ENCODE measurements at places on chromosomes 3 and 15.

DNA sequence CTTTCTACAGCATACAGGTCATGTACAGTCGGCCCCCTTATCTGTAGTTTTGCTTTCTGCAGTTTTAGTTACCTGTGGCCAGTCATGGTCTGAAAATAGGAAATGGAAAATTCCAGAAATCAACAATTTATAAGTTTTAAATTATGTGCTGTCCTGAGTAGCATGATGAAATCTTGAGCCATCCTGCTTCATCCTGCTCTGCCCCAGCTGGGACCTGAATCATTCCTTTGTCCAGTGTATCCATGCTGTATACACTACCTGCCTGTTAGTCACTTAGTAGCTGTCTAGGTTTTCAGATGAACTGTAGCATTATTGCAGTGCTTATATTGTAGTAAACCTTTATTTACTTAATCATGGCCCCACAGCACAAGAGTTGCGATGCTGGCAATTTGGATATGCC lies 44.8 kb downstream of the AP4E1 start:
- DNase-seq, result no peak

DNA sequence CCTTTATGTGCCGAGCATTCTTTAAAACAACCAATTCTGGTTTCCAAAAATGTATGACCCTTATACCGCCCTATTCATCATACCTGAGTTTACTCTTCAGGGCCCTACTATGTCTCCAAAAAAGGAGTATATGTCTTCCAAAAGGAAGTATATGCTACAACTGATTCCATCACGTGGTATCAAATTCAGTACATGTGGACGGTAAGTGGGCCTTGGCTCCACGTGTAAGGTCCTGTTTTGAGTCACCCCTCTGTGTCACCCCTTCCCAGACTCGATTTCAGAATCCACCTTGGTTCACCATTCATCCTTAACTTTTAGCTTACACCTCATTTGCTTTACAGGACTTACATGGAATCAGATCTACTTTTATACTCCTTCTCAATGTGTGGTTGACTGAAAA lies 37.8 kb downstream of the ABHD2 start:
- no peak for DNase-seq

DNA sequence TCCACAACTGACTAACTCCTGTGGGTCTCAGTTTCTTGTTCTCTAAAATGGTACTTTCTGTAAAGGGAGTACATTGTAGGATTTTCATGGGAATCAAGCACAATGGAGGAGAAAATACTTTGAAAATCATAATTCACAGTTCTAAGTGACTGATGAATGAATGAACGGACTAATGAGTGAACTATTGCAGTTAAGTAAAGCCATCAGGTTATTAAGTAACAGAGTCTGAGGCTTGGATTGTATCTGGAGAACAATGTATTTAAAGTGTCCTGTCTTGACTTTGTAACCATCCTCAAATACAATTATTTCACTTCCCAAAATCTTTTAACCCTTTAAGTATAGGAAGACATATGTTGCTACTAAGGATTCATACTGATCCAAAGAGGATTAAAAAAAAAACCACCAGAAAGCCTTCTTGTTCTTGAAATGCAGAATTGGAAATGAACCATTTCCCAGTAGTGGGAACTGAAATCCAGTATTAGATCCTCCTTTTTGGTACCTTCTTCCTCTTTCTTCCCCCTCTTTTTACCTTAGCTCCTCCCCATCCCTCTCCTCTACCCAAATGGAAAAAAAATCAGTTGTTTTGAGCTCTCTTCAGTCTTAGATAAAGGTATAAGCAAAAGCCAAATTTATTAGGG lies 13.2 kb upstream of the BCL6 start:
- no peak for DNase-seq

DNA sequence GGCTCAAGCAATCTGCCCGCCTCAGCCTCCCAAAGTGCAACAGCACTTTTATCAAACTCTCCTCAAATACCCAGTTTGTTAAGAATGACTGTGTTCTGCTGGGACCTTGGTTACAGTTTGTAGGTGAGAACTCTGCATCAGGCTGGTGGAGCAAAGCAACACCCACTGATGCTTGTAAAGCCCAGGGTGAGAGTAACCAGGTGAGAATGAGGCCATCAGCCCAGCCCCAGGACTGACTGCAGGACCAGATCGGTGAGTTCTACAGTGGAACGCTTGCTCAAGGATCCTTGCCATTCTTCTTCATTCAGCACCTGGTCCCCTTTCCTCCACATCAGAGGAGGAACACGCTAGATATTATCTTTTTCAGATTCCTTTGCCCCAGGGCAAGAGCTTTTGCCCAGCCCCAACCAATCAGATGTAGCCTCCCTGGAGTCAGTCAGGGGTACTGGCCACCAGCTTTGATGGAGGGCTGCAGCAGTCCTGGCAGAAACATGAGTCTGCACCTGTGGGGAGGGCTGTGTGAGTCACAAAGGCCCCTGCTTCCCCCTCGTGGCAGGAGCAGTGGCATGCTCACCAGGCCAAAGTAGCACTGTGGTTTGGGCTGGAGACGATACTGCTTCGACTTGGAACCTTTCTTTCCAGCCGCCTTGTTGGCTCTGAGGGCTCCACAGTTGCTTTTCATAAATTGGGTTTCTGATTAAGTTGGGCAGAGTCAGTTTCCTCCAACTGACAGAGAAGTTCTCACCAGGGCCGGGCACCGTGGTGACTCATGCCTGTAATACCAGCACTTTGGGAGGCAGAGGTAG lies 3.5 kb upstream of the SHISA5 start:
- no peak for DNase-seq

- DNase-seq, result no peak
These were observed 29.5 kb downstream of the PLSCR5 start for GRCh38 chr3:146575636-146576035.

DNA sequence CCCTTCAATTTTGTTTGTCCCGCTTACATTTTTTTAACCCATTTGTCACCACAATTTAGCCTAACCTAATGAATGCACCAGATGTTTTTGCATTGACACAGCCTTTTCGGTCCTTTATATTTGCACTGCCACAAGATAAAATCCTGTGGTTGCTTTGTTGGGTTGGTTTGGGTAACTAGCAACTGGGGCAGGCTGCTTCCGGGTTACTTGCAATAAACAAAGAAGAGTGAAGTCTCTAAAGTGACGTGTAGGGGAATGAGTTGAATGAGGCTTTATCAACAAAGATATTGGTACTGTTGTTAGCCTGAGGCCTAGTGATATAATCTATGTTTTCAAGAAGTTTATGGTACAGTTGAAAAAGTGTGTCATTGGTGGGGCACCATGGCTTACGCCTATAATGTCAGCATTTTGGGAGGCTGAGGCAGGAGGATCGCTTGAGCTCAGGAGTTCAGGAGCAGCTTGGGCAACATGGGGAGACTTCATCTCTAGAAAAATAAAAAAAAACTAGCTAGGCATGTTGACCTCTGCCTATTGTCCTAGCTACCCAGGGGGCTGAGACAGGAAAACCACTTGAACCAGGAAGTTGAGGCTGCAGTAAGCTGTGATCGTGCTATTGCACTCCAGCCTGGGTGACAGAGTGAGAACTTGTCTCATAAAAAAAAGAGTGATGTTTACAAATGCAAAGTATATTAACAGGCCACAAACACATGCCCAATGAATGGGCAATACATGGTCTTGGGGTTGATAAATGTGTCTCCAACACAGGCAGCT lies 121.8 kb downstream of the OXSM start:
- no peak for DNase-seq

DNA sequence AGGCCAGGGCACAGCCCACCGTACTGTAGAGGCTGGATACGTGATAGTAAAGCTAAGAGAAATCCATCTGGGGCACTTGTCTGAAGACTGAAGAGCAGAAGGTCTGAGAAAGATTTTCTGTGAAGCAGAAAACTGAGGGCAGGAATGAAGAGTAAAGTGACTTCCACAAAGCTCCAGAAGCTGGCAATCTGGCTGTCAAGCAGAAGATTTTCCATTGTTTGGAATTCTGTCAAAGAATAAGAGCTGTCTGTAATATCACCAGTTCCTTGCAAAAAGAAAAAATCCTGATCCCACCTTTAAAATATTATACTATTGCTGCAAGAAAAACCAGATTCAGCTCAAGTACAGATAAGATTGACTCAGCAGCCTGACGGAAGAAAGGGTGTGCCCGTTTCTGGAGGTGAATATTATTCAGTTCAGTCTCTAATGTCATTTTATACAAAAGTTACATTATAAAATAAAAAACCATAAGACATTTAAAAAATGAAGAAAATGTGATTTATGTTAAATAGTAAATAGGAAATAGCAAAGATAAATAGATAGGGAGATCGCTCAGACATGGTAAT lies 550.4 kb upstream of the SGO1 start:
- DNase-seq, result no peak

DNA sequence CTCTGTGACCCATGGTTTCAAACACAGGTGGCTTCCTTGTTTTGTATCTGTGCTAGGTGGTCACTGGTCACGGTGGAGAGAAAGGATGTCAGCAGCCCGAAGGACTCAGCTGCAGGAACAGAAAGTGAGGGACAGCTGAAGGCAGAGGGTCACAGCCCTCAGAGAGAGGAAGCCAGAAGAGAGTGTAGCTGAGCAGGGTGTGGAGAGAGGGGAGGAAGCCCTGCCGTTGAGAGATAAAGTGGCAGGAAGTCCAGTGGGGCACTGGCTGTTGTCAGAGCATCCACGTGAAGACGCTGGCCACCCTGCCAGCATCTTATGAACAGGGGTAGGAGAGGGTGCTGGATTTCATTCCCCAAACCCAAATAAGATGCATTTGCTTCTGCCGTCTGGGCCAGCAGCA lies 36.9 kb downstream of the LIMD1 start:
- DNase-seq, result no peak

DNA sequence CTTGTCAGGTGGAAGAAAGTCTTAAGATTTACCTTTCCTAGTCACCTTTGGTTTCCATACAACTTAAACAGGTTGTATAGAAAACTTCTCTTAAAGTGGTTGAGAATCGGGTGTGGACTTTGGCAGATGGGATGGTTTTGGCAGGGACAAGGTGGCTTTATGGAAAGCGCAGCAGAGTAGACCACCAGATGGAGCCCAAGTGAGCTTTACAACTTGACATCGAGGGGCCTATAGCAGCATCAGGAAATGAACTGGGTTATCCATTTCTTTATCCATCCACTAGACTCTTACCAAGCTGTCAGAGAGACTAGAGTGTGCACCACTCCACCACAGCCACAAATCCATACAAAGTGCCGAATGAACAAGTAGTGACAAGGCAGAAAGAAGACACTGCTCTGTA lies 85.3 kb upstream of the MBNL1 start:
- DNase-seq, result no peak

DNA sequence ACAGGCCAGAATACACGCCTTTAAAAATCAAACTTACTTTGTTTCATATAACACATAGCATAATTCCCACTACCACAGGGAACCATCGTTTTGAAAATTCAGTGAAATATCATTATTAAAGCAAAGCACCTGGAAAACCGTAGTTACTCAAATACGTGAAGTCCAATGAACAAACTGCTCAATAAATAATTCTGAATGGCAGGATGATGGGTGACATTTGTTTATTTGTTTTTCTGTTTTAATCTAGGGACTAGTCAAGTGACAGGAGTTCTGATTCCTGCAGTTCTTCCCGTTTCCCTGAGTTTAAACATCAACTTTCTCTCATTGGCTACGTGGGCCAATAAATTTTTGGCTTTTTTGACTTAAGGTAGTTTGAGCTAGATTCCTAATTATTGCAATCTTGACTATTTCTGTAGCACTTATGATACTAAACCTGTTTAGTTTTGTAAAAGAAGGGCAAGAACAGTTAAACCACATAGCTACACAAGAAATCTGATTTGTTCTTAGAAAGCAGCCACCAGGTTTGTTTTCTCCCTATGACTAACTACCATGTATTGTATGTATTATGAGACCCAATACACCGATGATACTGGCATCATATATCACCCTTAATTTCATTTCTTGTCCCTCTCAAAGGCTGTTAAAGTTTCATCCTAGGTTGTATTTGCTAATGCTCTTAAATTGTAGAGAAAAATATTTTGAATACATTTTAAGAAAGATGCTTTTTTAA lies 411.2 kb downstream of the SHQ1 start:
- no peak for DNase-seq

- no peak for DNase-seq
These were observed 31.2 kb downstream of the SATB1 start for GRCh38 chr3:18393906-18394305.

DNA sequence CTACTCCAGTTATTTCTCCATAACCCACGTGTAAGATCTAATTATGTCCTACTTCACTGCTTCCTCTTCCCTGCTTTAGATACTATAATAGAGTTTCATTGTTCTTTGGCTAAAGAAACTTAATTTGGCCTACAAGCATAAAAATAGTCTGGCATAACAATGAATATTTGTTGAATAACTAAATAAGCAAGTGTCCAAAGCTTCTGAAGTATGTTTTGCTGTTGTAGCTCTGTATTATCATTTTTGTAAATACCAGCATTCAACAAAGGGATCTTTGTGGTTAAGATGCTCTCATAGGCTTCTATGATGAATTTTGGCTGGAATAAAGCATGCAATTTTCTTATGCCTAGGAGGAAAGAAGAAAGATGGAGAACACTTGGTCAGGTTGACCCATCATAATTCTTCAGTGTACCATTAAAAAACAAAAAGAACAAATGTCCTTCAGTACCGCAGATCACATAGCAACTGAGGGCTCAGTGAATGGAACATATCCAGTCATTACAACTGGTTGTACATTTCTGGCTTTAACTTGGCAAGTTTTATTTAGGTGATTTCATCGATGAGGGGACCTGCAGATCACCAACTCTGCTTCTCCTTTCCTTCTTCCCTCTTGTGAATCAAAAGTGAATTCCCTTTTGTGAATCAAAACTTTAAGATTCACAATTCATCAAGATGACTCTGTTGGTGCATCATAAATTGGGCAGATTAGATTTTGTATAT lies 465.9 kb upstream of the TGFBR2 start:
- no peak for DNase-seq

- DNase-seq, result no peak
These were observed 6.5 kb downstream of the PDCD10 start for GRCh38 chr3:167728176-167728575.

All from stimulated activated CD8-positive, alpha-beta memory T cell treated with anti-CD3 and anti-CD28 coated beads, Interleukin-15, amount 100 ng/mL, for 24 hours (primary cell).